Amniotic epithelial cell (primary cell): ENCODE measurements at places on chromosomes 4 and X.

GRCh38 chrX:50402886-50403285, 67.7 kb downstream of the DGKK start:
- DNase-seq, result no peak

DNA sequence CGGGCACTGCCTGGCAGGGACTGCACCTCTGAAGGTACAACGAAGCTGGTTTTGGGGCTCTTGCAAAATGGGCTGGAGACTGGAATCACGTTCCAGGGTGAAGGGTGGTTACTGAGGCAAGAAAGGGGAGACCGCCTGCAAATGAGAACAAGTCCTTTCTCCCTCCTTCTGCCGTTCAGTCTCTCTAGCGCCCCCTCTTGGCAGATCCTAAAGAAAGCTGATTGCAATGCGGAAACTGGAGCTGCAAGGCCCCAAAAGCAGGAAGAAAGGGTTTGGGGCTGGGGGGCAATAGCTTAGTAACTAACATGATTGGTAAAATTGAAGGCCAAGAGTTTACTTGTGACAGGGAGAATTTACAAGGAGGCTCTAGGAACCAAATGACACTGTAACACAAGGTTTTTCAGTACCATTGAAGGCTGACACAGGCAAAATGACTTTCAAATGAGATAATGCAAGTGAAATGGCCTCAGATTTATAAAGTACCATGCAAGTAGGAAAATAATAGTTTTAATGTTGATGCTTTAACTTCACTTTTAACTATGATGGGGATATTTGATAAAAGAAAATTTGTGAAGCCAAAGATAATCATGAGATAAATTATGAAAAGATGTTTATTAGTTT, 222.7 kb upstream of the HAND2 start:
- no peak for DNase-seq

GRCh38 chr4:61128682-61129081, 71.4 kb upstream of the ADGRL3 start:
- DNase-seq, result no peak

- no peak for DNase-seq
Observed at GRCh38 chrX:66004928-66005829, 34.7 kb downstream of the VSIG4 start.

- no peak for DNase-seq
Observed at GRCh38 chrX:114061226-114061625, 522.7 kb upstream of the HTR2C start.

- no peak for DNase-seq
Observed at GRCh38 chrX:148923631-148924030, 423.2 kb downstream of the AFF2 start.

GRCh38 chrX:118181030-118181429, 64.4 kb upstream of the KLHL13 start:
- DNase-seq, result no peak

GRCh38 chrX:96455078-96455477, 229.6 kb upstream of the DIAPH2 start:
- no peak for DNase-seq

- no peak for DNase-seq
Observed at GRCh38 chr4:6071191-6071958, 53.1 kb upstream of the C4orf50 start.

DNA sequence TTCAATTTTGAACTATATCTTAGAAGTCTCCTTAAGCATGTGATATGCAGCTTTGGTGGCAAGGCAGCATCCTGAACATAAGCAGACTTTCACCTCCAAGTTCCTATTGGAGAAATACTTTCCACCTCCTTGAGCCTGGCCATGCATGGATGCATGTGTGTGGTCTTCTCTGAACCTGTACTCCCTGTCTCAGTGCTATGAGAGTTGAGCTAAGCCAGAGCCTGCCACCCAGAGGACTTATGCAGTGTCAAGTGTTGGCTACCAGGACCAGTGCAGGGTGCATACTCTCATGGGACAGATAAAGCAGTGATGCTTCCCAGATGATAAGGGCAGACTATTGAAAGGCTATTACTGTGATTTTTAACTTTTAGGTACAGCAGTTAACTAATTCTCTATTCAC, 105.6 kb downstream of the TSPAN7 start:
- DNase-seq, result no peak

- peak; percentile 68 for DNase-seq
Observed at GRCh38 chr4:102180046-102180445, 165.2 kb downstream of the SLC39A8 start.

GRCh38 chrX:51759055-51759839, 16.0 kb downstream of the GSPT2 start:
- DNase-seq, result no peak
